ENCODE measurements at places on chromosomes 11 and 22.

DNA sequence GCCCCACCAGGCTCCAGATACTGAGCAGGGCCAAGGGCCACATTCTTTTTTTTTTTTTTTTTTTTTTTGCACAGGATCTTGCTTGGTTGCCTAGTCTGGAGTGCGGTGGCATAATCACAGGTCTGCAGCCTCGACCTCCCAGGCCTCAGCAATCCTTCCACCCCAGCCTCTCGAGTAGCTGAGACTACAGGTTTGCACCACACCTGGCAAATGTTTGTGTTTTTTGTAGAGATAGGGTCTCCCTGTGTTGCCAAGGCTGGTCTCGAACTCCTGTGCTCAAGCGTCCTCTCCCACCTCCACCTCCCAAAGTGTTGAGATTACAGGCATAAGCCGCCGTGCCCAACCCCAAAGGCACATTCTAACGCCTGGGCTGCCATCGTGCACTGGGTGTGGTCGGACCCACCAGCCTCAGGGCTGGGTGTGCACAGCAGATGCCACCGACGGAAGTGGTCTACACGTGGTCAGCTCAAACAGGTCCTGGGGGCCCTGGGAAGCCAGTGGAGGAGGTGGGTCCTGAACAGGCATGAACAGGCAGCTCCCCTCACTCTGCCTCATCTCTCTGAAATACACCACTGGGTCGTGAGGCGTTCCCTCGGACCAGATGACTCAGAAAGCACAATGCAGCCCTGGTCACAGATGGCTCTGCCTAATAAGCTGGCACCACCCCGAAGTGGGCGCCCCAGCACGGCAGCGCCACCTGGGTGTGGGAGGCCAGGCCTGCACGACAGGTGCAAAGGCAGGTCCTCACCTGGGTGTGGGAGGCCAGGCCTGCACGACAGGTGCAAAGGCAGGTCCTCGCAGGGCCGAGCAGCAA lies 5.1 kb upstream of the B4GALNT4 start:
- DNase-seq: peak; percentile 53

DNA sequence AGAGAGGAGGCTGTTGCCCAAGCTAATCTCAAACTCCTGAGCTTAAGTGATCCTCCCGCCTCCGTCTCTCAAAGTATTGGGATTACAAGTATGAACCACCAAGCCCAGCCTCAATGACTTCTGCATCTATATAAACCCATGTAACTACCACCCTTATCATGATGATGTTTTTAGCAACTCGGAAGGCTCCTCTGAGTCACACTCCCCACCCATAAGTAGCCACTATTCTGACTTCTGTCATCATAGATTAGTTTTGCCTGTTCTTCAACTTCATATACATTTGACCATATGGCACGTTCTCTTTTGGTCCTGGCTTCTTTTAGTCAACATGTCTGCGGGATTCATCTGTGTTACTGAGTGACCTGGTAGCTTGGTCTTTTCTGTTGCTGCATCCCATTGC lies 6.4 kb upstream of the FOSL1 start:
- DNase-seq: no peak

- no peak for DNase-seq
These were observed 4.4 kb downstream of the CST6 start for GRCh38 chr11:66015936-66016792.

- DNase-seq: no peak
These were observed 14.8 kb upstream of the LMO2 start for GRCh38 chr11:33906484-33907186.

DNA sequence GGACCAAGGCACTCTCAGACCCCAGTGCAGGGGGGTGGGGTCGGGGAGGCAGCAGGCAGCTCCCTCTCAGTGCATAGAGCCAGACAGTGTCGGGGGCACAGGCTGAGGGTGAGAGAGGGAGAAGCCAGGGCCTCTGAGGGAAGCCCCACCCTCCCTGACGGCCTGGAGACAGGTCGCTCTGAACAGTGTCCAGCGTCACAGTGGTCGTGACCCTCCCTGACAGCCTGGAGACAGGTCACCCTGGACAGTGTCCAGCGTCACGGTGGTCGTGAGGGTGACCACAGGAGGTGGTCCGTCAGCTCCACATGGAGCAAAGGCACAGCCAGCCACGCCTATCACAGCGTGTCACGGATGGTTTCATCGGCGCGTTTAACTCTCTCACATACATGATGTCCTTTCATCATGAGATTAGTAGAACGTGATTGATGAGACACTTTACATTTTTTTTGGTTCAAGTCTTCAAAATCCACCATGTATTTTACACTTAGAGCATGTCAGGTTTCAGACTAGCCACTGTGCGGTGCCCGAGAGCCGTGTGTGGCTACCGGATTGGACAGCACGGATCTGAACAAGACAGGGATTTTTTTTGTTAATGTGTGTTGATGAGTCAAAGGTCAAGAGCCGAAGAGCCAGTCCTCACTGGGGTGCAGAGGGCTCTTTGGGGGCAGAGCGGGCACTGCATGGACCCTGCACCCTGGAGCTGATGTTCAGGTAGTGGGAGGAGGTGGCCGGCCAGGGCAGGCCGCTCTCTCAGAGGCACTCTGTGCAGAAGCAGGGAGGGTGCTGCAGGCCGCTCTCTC lies 23.9 kb upstream of the PANX2 start:
- DNase-seq: peak; percentile 90

DNA sequence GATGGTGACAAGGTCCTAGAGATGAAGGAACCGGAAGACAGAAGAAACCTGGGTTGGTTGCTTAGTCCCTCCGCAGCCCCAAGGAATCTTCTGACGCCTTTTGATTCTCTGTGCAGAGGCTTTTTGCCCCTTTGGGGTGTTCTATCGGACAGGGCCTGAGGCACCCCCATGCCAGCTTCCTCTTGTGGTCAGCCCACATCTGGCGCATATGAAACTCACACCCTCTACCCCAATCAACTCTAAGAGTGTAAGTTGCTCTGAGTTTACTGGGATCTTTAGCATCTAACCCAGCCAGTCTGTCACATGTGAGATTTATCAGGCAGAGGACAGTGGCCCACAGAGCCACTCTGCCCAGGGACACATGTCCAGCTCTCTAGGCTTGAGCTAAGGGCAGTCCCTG lies 17.4 kb downstream of the RASD2 start:
- DNase-seq: no peak

Measured in GM03348 (cell line).